Left ventricle myocardium superior (tissue), 1 donor: ENCODE measurements at places on chromosomes 4 and X.

DNA sequence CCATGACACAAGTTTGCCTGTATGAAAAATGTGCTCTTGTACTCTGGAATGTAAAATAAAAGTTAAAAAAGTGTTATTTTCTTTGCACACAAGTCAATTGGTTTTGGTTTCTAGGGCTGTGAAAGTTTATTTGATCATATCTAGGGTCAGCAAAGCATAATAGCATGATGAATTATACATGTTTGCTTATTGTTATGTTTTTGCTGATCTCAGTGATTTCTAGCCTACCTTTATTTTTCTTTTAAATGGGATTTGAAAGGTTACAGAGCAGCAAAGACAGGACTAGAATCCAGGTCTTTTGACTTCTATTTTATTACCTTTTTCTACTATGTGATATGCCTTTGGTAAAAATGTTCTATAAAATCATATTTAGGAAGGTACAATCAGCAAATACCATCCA is 481.0 kb downstream of the PRR32 start:
- DNase-seq = no peak

GRCh38 chr4:686413-687040 is 2.4 kb downstream of the SLC49A3 start:
- DNase-seq = peak; percentile 39

- peak; percentile 26 for DNase-seq
Observed at GRCh38 chr4:1604706-1605205, 79.4 kb downstream of the FAM53A start.

DNA sequence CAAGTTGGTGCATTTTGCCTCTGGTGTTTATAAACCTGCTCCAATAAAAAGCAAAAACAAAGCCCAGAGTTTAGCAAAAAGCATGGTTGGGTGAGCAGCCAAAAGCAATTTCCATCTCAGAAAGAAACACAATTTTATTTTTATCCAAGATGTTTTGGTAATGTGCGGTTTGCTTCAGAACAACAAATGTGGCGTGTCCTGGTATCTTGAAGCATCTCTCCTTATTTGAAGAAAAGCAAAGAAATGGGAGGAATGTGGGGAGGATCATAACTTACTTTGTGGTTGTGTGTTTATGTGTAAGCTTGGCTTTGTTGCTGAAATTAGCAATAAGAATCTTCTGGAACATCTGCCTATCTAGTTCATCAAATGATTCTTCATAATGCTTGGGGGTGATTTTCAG is 88.3 kb upstream of the DDX3X start:
- DNase-seq = no peak

GRCh38 chr4:23887173-23887572 is 2.7 kb downstream of the PPARGC1A start:
- DNase-seq = no peak

DNA sequence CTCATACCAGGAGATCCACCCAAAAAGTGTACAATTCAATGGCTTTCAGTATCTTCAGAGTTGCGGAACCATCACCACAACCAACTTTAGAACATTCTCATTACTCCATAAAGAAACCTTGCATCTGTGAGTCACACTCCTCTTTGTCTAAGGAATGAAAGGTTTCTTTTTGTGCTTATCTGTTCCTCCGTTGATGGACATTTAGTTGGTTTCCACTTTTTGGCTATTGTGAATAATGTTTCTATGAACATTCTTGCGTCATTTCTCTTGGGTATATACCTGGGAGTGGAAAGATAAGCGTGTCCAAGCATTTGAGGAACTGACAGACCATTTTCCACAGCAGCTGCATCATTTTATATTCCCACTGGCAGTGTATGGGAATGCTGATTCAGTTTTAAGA is 10.6 kb downstream of the FAM184B start:
- DNase-seq = no peak

- no peak for DNase-seq
Observed at GRCh38 chr4:104772849-104773248, 278.2 kb upstream of the CXXC4 start.

- no peak for DNase-seq
Observed at GRCh38 chr4:6989331-6989923, 53.7 kb upstream of the TADA2B start.

DNA sequence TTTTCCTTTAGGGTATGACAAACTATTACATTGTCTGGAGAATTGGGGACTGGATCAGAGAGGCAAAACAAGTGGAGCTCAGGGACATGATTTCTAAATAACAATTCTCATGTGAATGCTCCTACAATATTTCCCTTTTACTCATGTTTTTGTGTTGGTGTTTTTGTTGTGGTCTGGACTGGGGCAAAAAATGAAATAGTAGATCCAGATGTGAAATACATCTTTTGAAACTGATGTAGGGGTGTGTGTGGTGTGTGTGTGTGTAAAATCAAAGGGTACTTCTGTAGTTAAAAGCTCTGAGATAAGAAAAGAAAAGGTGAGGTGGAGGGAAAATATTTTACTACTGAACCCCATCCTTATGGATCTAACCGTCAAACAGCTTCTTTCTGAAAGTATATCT is 188.4 kb upstream of the RPL34 start:
- DNase-seq = no peak

DNA sequence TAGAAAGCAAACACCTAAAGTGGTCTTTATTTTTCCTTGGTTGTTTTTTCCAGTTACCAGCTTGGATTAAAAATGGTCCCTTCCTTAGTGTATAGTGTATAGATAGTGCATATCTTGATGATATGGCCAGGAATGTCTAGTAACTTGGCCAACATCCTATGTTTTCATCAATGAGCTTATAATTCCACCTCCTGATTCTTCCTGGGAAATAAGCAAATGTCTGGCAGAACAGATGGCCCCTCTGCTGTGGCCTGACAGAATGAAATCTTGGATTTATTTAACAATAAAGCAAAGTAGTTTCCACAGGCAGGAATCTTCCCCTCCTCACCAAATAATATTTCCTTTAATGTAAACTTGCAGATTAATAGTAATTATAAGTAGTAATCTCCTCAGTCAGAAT is 6.1 kb downstream of the SCARB2 start:
- no peak for DNase-seq

DNA sequence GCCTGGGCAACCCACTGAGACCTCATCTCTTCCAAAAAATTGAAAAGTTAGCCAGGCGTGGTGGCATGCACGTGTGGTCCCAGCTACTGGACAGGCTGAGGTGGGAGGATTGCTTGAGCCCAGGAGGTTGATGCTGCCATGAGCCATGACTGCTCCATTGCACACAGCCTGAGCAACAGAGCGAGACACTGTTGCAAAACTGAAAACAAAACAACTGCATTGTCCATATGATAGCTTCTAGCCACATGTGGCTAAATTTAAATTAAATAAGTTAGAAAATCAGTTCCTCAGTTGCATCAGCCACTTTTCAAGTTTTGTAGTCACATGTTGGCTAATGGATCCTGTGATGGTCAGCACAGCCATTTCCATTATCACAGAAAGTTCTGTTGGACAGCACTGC is 67.9 kb downstream of the GAB1 start:
- no peak for DNase-seq

DNA sequence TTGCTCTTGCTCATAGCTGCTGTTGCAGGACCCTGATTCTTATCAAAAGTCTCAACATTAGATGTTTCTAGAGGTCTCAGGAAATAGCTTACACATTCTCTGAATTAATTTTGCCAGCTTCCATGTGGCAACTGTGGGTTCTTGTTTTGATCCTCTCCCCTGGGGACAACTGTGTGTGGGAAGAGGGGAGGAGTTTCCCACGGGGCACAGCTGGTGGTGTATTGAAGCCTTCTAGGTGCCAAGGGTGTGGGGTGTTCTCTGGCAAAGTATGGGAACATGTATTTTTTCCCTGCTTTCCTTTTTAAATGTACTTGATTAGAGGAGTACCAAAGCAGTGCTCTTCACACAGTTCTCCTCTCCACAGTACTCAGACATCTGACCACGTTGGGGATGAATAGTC is 212.7 kb downstream of the RPA4 start:
- DNase-seq = no peak

GRCh38 chr4:72983709-72984108 is 85.8 kb downstream of the COX18 start:
- DNase-seq = no peak

- peak; percentile 91 for DNase-seq
Observed at GRCh38 chr4:56467284-56468096, at the start of gene SRP72. Gene SRP72, plus strand, starts transcription at chr4:56467617. Its CDS starts 19 bp downstream, at chr4:56467636.

- DNase-seq = no peak
Observed at GRCh38 chr4:156472624-156473023, 499.0 kb downstream of the PDGFC start.

DNA sequence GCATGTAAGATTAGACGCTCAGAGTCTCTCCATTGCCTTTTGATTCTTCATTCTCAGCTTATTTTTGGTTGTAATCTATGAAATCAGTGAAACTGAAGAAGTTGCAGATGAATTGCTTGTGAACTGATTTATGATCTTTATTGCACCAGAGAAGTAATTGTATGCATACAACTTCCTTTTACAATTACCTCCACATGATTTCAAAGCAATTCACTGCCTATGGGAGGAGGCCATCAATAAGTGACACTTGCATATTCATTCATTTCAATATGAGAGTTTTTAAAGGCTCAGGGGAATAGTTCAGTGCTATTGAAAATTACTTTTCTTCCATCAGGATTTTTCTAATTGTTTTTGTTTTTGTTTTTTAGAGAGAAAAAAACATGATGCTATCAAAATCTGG is 222.3 kb downstream of the NKX6-1 start:
- no peak for DNase-seq

DNA sequence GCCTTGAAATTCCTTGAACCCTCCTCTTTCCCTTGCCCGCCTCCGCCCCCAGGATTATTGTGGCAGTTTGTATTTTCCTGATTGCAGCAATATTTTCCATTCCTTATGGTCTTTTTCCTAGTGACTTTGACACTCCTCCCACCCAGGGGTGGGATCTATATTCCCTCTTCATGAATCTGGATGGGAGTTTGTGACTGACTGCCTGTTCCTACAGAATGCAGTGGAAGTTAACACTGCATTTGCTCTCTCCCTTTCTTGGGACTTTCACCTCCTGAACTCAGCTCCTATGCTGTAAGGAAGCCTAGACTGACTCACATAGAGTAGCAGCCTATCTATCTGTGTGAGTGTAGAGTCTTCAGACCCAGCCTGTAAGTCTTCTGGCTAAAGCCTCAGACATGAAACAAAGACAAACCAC is 2.2 kb downstream of the FUNDC2 start:
- no peak for DNase-seq

- no peak for DNase-seq
Observed at GRCh38 chrX:129723511-129723910, 15.3 kb upstream of the XPNPEP2 start.
